Caco-2 (cell line): ENCODE measurements at places on chromosomes 3 and 15. TPM values are rescaled to one million over a fixed set of nuclear protein-coding genes. Genes with fewer than 3 reads are reported as not detected.

Gene WDR93
- total RNA-seq: 0.16 TPM in 1 of 2 replicates, not detected in the other

- DNase-seq: no peak
These were observed 238.9 kb downstream of the UACA start for GRCh38 chr15:70524470-70524869.

DNA sequence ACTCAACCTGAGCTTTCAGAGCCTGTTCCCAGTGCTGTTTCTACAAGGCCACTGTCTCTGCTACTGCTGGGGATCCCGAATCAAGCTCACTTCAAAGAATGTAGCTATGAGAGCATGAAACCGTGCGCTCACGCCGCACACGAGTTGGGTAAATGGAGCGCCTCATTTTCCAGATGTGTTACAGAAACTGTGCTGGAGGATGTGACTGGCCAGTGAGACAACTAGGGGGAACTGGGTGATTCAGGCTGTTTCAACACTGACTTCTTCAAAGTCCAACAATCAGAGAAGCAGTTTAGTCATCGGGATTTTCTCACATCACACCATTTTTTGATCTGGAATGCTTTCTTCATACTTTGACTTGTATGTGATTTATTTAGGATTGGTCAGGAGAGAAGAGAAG lies 3.5 kb downstream of the ZNF710 start:
- no peak for DNase-seq

- DNase-seq: no peak
These were observed 84.7 kb downstream of the EOMES start for GRCh38 chr3:27637346-27637995.

DNA sequence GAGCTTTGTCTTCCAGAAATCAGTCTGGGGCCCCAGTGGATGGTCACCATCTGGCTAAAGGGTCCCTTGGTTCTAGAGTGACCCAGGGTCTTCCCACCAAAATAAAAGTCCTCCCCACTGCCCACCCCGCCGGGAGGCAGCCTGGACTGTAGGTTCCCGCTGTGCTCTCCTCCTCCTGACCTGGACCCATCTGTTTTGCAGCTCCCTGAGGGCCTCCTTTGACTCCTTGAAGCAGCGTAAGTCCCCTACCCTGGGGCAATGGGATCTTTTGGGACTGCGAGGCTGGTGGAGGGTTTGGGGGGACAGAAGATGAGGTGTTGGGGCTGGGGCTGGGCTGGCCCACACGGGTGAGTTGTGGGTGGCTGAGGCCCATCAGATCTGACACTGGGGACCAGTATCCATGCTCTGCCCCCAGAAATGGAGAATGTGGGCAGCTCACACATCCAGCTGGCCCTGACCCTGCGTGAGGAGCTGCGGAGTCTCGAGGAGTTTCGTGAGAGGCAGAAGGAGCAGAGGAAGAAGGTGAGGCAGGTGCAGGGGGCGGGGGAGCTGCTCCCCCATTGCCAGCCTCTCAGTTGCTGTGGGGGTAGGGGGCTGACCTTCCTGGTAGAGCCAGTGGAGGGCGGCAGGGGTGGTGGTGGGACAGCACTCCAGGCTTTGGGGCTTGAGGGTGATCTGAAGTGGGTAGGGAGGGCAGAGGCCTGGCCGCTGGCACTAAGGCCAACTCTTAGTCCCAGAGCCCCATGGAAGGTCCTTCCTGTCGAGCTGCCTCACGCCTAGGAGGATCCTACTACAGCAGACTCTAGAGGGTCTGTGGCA lies 30.4 kb downstream of the PSTPIP1 start:
- DNase-seq: peak; percentile 23

GRCh38 chr3:87225659-87226058 lies 1.4 kb upstream of the CHMP2B start:
- no peak for DNase-seq

- no peak for DNase-seq
These were observed 315.0 kb upstream of the STAC start for GRCh38 chr3:36065321-36065720.

Gene TLR9
- total RNA-seq: not detected in 2 replicates

GRCh38 chr3:187064210-187065115 lies 74.8 kb downstream of the RPL39L start:
- peak; percentile 13 for DNase-seq

DNA sequence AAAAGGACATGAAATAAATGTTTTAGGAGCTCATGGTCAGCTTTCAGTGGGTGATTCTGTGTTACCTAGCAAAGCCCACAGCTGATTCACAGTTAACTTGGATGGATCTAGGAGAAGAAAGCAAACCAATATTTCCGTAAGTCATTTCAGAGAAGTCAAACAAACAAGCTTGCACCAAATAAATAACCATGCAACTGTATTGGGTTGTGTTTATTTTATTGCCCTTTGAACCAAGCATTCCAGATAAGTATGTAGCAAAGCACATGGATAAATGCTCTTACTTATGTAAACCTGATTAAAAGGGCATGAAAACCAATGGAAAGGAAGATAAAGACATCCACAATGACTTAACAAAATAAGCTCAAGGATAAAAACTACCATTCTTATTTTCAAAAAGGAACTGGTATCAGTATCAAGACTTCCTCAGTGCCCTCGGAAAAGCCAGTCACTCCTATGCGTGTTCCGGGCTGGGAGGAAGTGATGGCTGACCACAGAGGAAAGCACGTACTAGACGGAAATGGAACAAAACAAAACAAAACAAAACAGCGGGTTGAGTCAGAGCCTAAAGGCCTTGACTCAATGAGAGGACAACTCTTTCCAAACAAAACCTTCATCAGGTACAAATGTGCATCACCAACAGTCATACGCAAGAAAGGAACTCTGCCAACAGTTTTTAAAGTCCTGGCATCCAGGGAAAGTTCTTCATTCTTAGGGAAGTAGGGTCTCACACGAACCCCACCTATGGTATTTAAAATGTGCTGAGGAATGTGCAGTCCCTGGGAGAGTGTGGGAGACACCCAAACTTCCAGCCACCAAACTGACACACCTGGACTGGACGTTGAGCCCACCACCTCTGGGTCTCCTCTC lies 103.3 kb downstream of the SNRK start:
- DNase-seq: no peak

- no peak for DNase-seq
These were observed 77.5 kb downstream of the RPN1 start for GRCh38 chr3:128573160-128573559.

Gene POLQ
- total RNA-seq: 15.4 and 17.2 TPM in 2 replicates

GRCh38 chr3:166444336-166444735 lies 607.1 kb upstream of the BCHE start:
- DNase-seq: no peak

DNA sequence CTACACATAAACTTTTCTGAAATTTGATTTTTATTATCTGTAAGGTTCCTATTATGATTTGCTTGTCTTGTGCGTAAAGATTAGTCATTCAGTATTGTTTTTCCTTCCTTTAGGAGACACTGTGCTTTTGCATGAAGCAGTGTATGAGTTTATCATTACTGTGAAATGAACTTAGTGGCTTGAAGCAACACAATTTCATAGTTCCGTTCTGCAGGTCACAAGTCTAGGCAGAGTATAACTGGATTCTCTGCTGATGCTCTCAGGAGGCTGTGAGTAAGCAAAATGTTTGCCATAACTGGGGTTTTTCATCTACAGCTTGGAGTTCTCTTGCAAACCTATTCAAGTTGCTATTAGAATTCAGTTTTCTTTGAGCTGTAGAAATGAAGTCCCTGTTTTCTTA lies 1136.1 kb downstream of the OTOL1 start:
- DNase-seq: no peak

- DNase-seq: no peak
These were observed 96.3 kb upstream of the DLG1 start for GRCh38 chr3:197394464-197395321.

DNA sequence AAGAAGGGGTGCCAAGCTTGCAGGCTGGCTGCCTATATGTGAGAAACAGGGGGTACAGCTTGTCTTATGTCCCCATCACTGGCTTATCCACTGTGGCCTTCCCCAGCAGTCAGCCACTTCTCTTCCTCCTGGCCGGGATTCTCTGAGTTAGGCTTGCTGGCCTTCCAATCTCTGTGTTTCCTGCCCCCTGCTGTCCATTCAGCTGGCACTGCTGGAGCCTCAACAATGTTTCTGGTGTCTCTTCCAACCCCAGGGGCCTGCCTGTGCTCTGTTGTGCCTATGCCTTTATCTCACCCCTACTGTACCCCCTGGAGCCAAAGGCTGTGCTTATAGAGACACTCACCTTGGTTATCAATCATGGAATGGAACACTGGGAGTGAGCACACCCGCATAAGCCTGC lies 36.5 kb downstream of the ANAPC13 start:
- no peak for DNase-seq

- no peak for DNase-seq
These were observed 238.9 kb upstream of the PDZRN3 start for GRCh38 chr3:73863546-73864079.

DNA sequence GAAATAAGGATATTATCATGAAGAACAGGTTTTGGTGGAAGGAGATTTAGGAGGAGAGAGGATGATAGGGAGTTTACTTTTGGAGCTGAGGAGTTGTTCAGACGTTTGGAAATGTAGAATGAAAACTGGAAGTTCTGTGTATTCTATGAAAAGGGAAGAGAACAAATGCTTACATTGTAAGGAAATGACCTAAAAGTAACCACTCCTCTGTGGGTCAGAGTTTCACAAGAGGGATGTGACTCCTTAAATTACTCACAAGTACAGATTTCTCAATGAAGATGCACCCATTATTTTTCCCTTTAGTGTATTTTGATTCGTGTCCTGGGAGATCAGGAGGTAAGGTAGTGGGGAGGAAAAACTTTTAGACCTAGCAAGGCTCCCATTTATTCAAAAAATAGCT lies 4.0 kb downstream of the RNF13 start:
- DNase-seq: no peak

DNA sequence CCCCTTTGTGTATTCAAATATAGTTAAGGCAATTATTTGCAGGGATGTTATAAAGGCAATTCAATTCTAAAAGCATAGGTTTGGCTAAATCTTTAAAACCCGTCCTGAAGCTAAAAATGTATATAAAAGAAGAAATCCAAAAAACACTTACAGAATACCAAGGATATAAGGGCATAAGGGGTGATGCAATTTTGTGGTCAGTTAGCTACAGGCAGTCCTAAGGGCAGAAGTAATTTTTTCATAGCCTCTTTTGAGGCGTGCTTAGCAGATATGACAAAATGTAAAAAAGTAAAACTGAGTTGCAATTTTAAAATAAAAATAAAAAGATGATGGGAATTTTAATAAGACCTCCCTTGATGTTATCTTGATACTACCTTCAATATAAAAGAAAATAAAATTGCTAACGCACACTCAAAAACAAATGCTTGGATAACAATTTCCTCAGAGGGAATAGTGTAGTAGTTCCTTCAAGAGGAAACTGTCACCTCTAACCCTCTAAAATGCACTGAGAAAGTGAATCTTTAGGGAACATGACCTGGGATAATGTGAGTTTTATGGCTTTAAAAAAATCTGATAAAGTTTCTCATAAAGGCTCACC lies 104.2 kb downstream of the MYH15 start:
- DNase-seq: no peak
